Thyroid gland (tissue), 4 donors: ENCODE measurements at places on chromosomes 3 and 15.

GRCh38 chr3:114685161-114685560, 391.3 kb downstream of the TIGIT start:
- peak; percentile 5 for DNase-seq

- DNase-seq: peak; percentile 24
These were observed 25.5 kb upstream of the CSPG4 start for GRCh38 chr15:75738014-75738646.

GRCh38 chr15:26081758-26082220, 218.7 kb upstream of the ATP10A start:
- DNase-seq: no peak

DNA sequence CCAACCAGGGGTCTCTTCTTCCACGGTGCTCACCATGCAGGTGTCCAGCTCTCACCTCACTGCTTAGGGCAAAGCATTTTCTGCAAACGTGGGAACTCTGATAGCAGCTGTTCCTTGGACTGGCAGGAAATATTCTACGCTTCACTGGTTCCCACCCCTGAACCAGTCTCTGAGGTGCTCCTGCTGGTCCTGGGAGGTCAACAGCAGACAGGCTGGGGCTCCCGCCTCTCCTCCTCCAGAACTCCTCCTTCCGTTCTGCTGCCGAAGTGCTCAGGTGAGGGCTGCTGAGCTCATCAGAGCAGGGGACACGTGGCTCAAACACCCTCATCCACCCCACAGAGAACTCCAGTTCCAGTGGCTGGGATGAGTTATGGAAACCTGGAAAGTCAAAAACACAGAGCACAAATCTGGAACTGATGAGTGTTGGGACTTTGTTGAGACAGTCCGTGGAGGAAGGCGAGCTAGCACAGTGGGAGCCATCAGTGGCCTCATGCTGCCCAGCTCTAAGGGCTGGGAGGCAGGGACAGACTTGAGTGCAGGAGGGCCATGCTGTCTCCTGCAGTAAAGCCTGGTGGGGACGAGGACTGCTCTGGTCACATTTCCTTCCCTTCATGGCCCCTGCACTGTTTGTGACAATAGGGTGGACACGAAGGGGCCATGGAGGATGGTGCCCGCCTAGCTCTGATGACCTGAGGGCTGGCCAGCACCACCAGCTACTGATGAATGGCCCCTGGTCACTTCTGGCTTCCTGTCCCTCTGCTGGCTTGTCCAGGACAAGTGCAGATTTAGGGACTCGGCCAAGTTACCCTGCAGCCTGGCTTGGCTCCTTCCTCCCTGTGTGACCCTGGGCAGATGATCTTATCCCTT, 137.8 kb downstream of the KLF13 start:
- peak; percentile 77 for DNase-seq

GRCh38 chr15:58877999-58878825, 55.3 kb downstream of the SLTM start:
- DNase-seq: no peak

- DNase-seq: no peak
These were observed 153.2 kb upstream of the THBS1 start for GRCh38 chr15:39427705-39428104.

- DNase-seq: no peak
These were observed 59.7 kb downstream of the SEMA3G start for GRCh38 chr3:52385157-52385556.

- DNase-seq: no peak
These were observed 41.4 kb upstream of the IL12A start for GRCh38 chr3:159947220-159947619.

- no peak for DNase-seq
These were observed 49.1 kb upstream of the SATB1 start for GRCh38 chr3:18474202-18474601.

DNA sequence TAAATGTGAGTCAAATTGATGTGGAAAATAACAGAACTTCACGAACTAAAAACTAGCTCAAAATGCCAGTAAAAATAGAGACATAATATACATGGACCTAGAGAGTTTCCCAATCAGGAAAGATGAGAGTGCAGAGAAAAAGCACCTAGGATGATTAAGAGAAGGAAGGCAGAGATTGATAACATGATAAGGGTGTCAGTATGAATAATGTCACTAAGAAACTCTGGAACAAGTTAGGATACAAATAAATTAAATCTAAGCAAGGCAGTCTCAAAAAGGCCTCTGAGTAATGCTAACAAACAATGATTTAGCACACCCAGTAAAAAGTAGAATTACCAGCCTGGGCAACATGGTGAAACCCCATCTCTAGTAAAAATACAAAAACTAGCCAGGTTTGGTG, 304.7 kb upstream of the DPPA4 start:
- no peak for DNase-seq

DNA sequence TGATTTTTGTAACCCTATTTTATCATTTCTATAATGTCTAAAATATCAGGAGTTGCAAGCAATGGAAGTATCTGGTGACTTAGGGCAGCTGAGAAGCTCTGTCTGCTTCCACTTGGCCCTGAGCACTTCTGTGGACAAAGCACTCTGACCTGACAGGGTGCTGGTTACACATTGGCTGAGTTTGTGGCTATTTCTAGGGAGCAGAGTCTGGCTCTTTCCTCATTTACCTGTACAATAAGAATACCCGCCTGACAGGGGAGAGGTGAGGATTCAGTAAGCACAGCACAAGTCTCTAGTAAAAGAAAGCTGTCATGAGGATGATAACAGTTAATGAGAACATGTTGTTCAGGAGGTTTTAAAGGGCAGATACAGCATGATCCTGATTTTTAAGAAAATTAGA, 33.3 kb upstream of the SPESP1 start:
- no peak for DNase-seq

DNA sequence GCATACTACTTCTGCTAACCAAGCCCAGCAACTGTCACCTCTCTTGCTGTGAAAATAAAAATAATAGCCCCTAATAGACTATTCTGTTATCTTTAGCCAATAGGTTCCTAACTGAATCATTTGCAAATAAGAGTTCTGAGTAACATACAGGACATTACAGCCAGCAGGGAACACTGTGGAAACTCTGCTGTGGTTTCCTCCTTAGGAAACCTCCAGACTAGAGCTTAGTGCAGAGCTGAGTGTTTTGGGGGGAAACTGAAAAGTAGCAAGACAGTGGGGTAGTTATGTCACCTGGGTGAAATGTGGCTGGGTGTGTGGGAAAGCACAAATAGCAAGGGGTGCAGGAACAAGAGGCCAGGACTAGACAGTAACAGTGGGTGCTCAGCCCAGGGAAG, 32.4 kb downstream of the DZIP1L start:
- no peak for DNase-seq

DNA sequence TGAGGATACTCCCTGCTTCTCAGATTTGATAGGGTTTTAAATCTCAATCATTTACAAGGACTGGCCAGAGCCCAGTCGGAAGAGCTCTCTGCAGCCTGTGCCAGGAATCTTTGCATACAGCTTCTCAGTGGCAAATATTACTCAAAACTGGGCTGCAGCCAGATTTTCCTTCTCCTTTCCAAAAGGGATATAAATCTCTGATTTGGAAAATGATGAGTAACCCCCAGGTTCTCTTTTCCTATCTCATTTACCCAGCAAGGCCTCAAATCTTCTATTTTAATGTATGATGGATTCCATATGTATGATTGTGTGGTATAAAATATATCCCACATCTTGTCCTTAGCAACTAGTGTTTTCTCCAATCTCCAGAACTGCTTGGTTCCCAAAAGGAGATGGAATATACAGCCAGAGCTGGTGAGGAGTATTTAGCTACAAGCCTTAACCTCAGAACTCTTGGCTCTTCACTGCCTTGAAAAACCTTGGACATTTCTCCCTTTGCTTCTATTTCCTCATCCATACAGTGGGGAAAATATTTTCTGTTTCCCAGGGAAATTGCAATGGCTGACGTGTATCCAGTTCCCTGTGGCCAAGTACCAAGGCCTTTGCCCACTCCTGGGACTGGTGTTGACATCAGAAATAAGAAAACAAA, 114.4 kb downstream of the ATG7 start:
- DNase-seq: no peak

GRCh38 chr3:44021651-44022594, 219.8 kb upstream of the TOPAZ1 start:
- DNase-seq: no peak

- DNase-seq: no peak
These were observed 172.9 kb downstream of the EPHA3 start for GRCh38 chr3:89280301-89280700.

- DNase-seq: no peak
These were observed 34.0 kb downstream of the TPRA1 start for GRCh38 chr3:127556565-127556964.

DNA sequence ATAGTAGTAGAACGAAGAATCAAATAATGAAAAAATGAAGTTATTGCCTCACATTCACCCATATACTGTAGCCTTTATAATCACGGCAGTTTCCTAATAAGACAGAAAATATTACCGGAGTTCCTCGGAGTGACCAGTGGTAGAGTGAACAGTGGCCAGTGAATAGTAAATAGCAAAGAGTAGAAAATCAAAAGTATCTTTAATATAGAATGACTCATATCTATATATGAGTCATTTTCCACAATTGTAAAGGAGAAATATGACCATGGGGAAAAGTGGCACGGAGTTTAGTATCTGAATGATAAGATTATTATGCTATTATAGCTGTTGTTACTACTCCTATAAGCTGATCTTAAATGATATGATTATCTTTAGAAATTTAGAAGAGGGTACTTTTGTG, 38.5 kb downstream of the ZBTB20 start:
- no peak for DNase-seq

GRCh38 chr3:157280786-157281185, 120.8 kb upstream of the CCNL1 start:
- no peak for DNase-seq

DNA sequence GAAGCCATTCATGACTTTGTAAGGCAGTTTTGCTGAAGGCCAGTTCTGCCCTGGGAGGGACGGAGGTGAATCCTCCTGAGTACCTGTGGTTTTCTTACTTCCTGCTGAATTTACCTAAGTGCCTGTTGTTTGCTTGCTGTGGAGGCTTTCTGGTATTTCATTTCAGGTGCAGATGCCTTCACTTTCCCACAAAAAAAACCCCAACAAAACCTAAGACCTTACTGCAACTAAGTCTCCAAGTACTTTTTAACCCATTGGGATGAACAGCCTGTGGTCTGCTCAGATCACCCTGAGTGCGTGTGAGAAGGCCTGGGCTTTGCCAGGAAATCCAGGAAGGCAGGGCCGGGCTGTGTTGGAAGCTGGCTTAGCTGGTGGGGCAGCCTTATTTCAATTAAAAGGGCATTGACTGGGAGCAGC, 65.3 kb downstream of the IGF1R start:
- peak; percentile 40 for DNase-seq

DNA sequence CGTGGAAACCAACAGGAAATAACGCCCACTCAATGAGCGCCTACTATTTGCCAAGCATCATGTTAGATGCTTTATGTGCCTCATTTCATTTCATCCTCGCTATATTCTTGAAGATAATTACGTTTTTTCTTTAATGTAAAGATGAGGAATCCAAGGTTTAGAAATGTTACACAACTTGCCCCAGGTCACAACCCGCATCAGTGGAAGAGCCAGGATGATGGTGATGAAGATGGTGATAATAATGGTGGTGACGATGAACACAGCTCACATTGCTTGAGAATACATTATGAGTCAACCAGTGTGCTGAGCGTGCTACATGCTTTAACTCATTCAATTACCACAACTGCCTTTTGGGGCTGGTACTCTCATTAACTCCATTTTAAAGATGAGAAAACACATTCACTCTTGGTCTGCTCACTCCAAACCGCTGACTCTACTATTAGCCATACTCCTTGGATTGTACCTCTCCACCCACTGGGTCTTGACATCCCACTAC, 21.5 kb upstream of the MYO1E start:
- no peak for DNase-seq

- DNase-seq: no peak
These were observed 13.5 kb upstream of the PCOLCE2 start for GRCh38 chr3:142902356-142902755.

GRCh38 chr15:26790118-26790517, 17.3 kb upstream of the GABRB3 start:
- no peak for DNase-seq

DNA sequence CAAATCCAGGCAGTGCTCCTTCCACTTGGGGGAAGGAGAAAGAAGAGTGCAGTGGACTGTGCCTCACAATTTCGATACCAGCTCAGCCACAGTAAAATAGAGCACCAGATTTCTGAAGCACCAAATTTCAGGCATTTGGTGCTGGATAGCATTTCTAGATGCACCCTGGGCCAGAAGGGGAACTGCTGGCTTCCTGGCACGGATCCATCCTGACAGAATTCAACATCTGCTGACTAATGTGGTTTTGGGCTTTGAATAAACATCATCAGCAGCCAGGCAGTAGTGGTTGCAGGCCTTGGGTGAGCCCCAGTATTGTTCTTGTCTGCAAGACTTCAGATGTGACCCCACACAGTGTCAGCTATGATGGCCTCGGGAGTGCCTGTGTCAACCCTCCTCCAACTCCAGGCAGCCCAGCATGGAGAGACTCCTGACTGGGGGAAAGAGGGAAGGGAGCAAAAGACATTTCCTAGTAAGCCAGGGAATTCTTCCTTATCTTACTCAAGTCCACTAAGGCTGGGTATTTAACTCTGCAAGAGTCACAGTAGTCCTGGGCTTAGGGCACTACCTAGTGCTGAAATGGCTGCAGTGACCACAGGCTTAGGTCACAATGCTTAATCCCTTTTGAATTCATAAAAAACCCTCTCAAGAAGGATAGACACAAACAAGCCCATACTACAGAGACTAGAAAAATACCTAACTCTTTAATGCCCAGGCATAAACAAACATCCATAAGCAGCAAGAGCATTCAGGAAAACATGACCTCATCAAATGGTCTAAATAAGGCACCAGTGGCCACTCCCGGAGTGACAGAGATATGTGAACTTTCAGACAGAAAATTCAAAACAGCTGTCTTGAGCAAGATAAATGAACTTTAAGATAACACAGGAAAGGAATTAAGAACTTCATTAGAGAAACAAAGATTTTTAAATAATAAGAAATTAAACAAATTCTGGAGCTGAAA, 74.7 kb downstream of the SPATA16 start:
- no peak for DNase-seq

DNA sequence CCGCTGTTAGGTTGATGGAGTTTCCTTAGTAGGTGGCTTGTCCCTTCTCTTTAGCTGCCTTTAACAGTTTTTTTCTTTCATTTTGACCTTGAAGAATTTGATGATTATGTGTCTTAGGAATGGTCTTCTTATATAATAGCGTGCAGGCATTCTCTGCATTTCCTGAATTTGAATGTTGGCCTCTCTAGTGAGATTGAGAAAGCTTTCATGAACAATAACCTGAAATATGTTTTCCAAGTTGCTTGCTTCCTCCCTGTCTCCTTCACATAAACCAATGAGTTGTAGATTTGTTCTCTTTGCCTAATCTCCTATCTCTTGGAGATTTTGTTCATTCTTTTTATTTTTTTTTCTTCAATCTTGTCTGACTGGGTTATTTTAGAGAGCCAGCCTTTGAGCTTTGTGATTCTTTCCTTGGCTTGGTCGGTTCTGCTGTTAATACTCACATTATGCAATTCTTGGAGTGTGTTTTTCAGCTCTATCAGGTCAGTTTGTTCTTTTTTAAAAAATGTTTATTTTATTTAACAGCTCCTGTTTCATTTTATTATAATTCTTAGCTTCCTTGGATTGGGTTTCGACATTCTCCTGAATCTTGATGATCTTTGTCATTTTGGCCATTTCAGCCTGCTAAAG, 627.9 kb downstream of the SI start:
- peak; percentile 12 for DNase-seq

- DNase-seq: no peak
These were observed 65.5 kb upstream of the NPHP3 start for GRCh38 chr3:132787616-132788300.
